Activated CD8-positive, alpha-beta T cell treated with anti-CD3 and anti-CD28 coated beads for 36 hours (primary cell): ENCODE measurements at places on chromosomes 4 and X.

GRCh38 chr4:22045051-22045630 lies 96.6 kb upstream of the KCNIP4 start:
- DNase-seq = no peak

DNA sequence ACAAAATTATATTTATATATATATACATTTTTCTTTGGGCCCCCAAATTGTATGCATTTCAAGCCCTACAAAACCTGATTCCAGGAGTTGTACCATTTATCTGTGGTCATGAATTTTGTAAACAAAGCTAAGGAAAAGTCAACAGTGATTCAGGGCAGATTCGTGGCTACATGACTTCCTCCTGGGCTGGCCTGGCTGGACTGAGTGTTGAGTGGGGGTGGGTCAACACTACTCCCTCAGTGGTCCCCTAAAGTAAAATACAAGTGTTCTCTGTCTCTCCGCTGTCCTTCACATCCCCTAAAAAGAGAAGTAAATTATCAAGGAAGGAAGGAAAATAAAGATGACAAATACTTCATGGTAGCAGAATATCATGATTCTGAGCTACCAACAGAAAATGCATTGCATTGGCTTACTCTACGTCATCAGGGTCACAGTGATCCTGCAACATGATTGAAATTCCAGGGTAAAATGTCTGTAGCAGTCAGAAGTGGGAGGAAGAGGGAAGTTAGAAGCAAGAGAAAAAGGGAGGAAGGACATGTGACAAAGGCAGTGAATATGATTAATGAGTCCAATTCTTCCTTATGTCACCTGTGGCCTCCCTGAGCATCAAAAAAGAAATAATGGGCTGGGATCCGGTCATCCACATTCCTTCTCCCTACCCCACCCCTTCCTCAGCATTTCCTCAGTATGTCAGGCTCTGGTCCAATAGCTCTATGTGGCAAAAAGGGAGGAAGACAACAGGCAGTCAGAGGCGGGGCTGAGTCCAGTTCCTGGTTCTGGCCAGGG lies 42.4 kb upstream of the MYOZ2 start:
- DNase-seq = no peak

DNA sequence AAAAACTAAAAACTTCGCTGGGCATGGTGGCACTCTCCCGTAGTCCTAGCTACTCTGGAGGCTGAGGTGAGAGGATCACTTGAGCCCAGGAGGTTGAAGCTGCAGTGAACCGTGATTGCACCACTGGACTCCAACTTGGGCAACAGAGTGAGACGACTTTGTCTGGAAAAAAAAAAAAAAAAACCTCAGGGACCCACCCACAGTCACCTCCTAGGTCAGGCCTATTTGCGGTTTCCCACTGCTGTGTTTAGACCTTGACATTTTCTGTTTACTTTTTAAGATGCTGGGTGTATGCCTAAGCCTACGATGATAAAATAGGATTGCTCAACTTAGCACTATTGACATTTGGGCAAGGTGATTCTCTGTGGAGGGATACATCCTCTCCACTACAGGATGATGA lies 197.4 kb upstream of the TBL1X start:
- DNase-seq = no peak

GRCh38 chrX:23952984-23953907 lies 45.4 kb downstream of the CXorf58 start:
- peak; percentile 59 for DNase-seq

DNA sequence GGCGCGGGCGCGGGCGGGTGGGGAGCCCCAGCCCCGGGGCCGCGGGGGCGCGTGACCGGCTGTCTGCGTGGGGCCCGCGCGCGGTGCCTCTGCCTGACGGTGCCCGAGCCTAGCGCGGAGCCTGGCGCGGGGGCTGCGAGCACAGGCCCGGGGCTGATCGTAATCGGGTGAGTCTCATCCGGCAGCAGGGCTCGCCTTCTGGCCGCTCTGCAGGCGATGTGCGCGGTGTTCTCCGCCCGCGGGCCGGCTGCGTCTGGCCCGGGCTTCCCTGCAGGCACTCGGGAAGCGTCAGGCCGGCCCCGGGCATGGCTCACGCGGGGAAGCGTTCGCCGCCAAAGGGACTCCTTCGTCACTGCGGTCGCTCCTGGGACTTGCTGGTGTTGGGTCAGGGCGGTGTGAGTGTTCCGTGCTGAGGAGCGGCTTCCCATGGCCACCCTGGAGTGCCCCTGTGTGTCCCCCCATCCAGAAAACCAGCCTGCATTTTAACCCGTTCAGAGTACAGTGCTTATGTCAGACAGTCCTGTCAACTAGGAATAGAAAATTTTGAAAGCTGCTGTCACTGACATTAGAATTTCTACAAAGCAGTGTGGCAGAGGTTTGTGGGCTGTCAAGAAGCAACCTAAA lies 40.6 kb downstream of the FAM149A start:
- DNase-seq = peak; percentile 31

- DNase-seq = peak; percentile 74
These were observed 214.1 kb downstream of the BCOR start for GRCh38 chrX:39883666-39884065.

GRCh38 chr4:153988492-153989363 lies 199.8 kb upstream of the SFRP2 start:
- DNase-seq = no peak

- DNase-seq = peak; percentile 21
These were observed 23.7 kb downstream of the PLS3 start for GRCh38 chrX:115584696-115585095.

- DNase-seq = no peak
These were observed 179.4 kb downstream of the RBM46 start for GRCh38 chr4:154960476-154960875.

GRCh38 chr4:5037553-5038551 lies 13.4 kb upstream of the STK32B start:
- DNase-seq = no peak

GRCh38 chr4:25123236-25123635 lies 37.0 kb downstream of the SEPSECS start:
- DNase-seq = peak; percentile 17

- DNase-seq = no peak
These were observed 58.9 kb downstream of the HTRA3 start for GRCh38 chr4:8328456-8328855.
